Psoas muscle (tissue), 8 donors: ENCODE measurements at places on chromosomes 6 and 20. TPM values are rescaled to one million over a fixed set of nuclear protein-coding genes. Genes with fewer than 3 reads are reported as not detected.

DNA sequence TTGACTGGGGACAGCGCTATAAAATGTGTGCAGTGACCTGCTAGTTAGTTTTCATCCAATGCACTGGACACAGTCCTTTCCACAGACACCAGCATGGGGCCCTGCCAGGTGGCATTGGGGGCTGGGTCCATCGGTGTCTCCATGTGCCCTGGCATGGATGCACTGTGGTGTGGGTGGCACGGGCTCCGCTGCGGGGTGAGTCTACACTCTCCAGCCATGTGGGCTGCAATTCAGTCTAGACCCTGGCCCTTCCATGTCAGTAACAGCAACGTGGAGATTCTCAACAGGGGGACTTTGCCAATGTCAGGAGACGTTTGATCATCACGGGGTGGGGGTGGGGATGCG is 100.0 kb downstream of the RAMACL start:
- H3K36me3 ChIP-seq, result no peaks in the 10 kb centered on the region
- no peaks in the 10 kb centered on the region for H3K4me1 ChIP-seq
- H3K4me3 ChIP-seq, result no peak overlapping the region

GRCh38 chr6:90284236-90285041 is 12.2 kb downstream of the BACH2 start:
- DNase-seq, result no peak
- H3K36me3 ChIP-seq, result no peaks in the 10 kb centered on the region
- peak overlapping the region; percentile 97 for H3K27ac ChIP-seq
- peak overlapping the region; percentile 59 for H3K4me3 ChIP-seq
- no peaks in the 10 kb centered on the region for H3K27me3 ChIP-seq

ARID1B gene
- total RNA-seq, result 56.8 TPM

LGSN gene
- total RNA-seq, result not detected

- peak overlapping the region; percentile 86 for H3K27ac ChIP-seq
- peak overlapping the region; percentile 75 for H3K4me3 ChIP-seq
- peaks cover 3% of the 10 kb centered on the region for H3K36me3 ChIP-seq
- peaks cover 33% of the 10 kb centered on the region for H3K4me1 ChIP-seq
Measured at GRCh38 chr6:153001767-153002612, 519 bp downstream of the MTRF1L start.

FAXC gene
- total RNA-seq, result 0.64 TPM
